Esophagus squamous epithelium (tissue), 5 donors: ENCODE measurements at places on chromosomes 7 and 10.

GRCh38 chr10:101388676-101389276 lies 34.8 kb downstream of the BTRC start:
- no peak for DNase-seq

DNA sequence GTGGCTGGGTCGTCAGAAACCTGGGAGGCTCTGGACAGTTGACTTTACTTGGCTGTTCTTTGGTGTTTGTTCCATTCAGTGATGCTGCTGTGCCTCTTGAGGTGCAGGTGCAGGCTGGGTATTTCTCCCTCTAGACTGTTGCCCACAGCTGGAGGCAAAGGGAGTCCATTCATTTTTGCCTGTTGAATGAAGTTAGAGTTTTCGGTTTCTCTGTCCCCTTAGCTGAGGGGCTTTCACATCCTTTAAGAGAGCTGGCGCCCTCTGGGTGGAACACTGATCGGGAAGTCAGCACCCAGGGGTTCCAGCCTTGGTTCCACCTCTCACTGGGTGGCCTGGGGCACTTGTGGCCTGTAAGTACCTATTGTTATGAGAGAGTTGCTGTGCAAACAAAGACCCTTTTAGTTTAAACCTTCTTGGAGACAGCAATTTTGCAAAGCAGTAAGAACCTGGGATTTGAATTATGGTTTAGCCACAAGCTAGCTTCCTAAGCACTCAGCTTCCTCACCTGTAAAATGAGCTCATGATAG lies 67.2 kb downstream of the GRK5 start:
- DNase-seq, result no peak

DNA sequence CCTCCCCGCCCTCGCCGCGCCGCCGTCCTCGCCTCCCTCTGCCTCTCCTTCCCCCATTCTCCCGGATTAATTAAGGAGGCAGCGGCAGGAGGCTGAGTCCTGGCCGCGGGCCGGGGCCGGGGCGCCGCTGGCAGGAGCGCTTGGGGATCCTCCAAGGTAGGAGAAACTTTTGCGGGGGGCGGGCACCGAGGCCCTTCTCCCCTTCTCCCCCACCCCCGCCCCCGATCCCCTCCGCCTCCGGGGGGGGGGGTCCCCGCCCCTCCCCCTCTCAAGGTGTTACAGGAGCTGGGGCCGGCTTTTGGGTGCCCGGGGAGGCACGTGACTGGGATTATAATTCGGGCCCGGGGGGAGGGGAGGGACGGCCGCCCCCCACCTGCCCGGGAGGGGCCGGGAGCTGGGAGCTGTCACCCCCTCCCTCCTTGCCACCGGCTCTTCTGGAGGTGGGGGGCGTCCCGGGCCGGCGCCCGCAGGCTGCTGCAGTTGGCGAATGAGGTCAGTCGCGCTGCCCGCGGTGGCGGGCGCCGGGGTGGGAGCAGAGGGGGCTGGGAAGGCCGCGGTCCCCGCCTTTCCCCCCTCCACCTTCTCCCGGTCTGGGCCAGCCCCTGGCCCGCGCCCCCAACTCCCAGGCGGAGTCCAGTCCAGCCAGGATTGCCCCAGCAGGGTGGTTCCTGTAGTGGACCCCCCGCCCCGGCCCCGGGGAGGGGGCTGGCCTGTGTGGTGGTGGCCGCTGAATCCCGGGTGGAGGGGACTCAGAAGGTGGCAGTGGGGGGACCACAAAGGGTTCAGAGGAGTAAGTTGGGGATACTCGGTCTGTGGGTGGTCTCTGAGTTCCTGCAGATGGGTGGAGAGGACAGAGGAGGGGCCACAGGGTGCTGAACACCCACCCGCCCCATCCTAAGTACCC lies 567 bp downstream of the GTF2IRD1 start:
- no peak for DNase-seq

DNA sequence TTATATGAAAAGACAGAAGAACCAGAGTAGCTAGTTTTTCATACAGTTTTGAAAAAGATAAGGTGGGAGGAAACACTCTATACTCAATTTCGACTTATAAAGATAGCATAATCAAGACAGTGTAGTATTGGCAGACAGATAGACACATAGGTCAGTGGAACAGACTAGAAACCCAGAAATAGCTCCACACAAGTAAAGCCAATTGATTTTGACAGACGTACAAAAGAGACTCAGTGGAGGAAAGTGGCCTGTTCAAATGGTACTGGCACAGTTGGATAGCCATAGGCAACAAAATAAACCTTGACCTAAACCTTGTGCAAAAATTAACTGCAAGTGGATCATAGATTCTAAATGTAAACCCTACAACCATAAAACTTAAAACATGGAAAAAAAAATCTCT lies 46.8 kb downstream of the MAPK8 start:
- DNase-seq, result no peak

DNA sequence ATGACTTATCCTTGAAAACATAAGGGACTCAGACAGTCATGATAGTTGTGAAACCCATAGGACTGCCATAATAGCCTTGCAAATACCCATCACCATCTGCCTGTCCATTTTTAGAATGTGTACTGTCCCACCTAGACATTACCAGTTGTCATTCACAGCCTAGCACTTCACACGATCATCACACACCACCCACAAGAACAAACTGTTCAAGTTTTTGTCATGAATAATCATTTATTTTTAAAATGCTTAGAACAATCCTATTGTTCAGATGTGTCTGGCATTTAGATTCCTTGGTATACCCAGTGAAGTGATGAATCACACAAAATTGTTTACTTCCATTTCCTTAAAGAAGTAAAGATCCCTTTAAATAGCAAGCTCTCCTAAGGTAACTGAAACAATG lies 46.6 kb downstream of the CCDC3 start:
- no peak for DNase-seq

DNA sequence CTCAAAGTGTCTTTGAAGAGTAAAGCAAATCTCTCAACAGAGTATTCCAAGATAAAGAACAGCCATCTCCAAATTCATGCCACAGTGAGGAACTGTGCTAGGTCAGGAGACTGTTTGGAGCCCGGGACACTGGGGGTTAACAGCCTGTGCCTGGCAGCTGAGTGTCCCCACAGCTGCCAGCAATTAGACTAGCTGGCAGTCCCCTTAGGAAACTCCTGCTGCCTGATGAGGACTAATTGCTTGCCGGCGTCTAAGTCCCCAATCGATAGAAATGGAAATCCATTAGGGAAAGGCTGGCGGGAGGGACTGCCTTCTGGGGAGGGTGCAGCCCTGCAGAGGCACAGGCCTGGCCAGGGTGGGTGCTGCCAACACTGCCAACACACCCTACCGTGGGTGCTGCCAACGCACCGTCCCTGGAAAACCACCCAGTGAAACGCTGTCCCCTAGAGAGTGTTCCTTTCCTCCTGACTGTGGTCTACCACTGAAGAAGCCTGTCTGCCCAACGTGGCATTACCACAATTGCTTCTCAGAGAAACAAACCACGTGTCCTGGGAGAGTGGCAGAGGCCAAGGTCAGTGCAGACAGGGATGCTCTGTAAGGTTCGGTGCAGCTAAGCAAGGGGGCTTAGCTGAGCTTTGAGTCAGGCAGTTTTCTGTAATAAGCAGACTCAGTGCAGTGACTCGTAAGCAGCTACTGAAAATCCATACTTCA lies 60.8 kb downstream of the XRCC2 start:
- no peak for DNase-seq
